NCI-H345 (cell line): ENCODE measurements at places on chromosomes 5 and 9.
A peak's percentile ranks its signal among the peaks of the same experiment; 100 is the strongest.

DNA sequence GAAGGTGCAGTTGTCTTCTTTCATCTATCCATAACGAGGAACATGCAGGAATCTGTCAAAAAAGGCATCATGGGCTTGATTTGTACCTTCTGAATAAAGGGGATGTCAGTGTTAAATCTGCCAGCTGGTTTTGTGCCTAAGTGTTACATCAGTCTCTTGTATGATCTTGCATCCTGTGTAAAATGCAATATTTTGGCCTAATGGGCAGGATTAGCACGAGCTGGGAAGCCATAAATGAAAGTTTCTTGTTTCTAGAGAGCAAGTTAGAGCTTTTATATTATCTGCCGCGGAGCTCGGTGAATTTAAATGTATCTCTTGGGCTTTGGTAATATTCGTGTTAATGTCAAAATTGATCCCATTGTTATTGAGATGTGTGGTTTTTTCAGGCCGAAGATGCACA is 526.1 kb upstream of the WWC1 start:
- DNase-seq: no peak

GRCh38 chr5:179315356-179315890 is 29.8 kb downstream of the ADAMTS2 start:
- DNase-seq: no peak

DNA sequence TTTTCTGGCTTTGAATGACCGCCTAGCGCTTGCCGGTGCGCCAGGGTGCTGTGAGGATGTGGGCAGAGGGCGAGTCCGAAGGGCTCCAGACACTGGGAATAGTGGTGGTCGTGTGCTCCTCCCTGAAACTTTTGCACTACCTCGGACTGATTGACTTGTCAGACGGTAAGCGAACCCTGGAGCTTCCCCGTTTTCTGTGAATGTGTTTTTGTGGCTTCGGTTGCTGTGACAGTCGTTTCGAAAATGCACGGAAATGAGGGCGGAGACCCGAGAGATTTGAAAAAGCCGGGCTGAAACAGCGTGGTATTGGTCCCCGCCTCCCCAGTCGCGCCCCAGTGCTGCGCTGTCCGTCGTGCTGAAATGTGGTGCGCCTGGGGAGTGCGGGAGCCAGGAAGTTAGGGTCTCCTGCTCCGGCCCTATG is 102.5 kb upstream of the GABRP start:
- no peak for DNase-seq

- peak; percentile 63 for DNase-seq
Measured at GRCh38 chr5:168578538-168579487, at the start of gene PANK3. PANK3 (minus strand) TSS chr5:168579368; CDS start chr5:168579283, 85 bp downstream.

DNA sequence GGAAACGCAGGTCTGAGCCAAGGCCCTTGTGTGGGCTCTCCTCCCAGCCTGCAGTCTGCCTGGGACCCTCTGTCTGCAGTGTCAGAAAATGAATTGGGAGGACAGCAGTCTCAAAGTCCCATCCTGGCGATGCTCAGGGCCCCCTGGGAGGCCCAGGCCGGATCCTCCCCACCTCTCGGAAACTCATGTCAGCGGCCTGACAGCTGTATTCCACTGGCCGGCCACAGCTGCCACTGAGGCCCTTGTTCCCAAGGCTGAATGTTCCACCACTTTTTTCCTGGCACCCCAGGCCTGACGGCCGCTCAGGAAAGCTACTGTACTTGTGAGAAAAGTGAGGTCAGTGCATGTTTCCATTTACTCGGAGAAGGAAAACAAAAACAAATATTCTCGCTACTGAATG is 180.0 kb downstream of the FGF18 start:
- no peak for DNase-seq

- no peak for DNase-seq
Measured at GRCh38 chr5:440401-441201, 2.4 kb upstream of the EXOC3 start.

- no peak for DNase-seq
Measured at GRCh38 chr5:607541-608428, 4.4 kb upstream of the CEP72 start.

GRCh38 chr9:106307670-106308069 is 555.3 kb upstream of the ZNF462 start:
- DNase-seq: no peak

- DNase-seq: peak; percentile 81
Measured at GRCh38 chr5:178895615-178896571, at the start of gene ZFP2. ZFP2 (plus strand) TSS chr5:178895913; CDS start chr5:178931314, 35,401 bp downstream.

- DNase-seq: no peak
Measured at GRCh38 chr5:103425686-103426454, 136.7 kb downstream of the NUDT12 start.

DNA sequence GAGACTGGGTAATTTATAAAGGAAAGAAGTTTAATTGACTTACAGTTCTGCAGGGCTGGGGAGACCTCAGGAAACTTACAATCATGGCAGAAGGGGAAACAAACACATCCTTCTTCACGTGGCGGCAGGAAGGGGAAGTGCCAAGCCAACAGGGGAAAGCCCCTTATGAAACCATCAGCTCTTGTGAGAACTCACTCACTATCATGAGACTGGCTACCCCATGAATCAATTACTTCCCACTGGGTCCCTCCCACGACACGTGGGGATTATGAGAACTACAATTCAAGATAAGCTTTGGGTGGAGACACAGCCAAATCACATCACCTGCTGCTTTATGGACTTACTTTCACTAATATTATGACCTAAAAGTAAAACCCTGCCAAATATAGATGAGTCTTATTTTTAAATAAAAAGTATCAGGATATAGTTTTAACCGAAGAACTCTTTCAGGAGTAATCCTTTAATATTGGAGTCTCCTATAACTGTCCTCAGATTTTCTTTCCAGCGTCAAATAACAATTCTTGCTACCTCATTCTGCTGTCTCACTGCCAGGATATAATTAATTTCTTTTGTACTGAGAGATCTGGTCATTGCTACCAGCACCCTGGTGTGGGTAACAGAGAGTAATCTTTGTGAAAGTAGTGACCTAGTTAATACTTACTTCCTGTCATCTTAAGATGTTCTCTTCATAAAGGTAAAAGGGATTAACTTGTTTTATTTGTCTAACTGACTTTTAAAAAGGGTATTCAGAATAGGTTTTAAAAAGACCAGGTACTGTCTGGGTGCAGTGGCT is 68.6 kb downstream of the NLN start:
- no peak for DNase-seq

DNA sequence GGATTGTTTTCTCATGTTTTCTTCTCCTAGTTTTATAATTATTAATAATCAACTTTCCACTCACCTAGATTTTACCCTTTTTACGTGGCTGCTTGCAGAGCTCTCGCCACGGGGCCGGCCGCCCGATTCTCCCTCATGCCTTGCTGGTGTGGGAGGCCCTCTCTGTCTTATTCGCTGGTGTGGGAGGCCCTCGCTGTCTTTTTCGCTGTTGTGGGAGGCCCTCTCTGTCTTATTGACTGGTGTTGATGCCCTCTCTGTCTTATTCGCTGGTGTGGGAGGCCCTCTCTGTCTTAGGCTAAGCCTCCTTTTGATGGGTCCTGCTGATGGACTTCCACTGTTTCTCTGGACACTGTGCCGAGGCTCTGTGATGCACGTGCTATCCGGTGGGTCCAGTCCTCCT is 161.3 kb upstream of the IRX2 start:
- no peak for DNase-seq

- DNase-seq: no peak
Measured at GRCh38 chr5:103908336-103909080, 345.9 kb upstream of the NUDT12 start.

DNA sequence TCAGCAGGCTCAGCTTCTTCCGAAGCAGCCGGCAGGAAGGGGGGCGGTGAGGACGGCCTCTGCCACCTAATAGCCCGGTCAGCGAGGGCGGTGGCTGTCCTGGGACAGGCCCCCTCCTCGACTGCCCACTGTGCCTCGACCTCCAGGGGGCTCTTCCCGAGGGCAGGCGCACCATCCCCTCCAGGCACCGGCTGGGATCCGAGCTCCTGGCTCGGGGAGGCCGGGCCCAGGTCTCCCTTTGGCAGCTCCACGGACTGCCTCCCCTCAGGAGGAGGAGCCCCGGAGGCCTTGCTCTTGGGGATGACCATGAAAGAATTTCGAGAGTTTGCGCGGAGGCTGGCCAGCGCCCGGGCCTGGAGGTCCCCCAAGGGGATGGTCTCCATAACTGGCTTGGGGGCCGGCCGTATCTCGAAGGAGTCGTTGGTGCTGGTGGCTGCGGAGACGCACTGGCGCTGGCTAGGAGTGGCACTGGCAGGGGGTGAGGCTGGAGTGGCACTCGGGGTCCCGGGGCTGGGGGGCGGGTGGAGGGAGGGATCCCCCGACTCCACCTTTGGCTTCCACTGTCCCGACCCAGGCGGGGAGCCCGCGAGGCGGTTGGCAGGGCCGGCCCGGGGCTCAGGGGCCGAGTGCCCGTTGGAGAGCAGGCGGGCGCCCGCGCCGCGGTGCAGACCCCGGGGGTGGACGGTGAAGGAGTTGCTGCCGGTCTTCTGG is 975 bp downstream of the TPRN start:
- no peak for DNase-seq

DNA sequence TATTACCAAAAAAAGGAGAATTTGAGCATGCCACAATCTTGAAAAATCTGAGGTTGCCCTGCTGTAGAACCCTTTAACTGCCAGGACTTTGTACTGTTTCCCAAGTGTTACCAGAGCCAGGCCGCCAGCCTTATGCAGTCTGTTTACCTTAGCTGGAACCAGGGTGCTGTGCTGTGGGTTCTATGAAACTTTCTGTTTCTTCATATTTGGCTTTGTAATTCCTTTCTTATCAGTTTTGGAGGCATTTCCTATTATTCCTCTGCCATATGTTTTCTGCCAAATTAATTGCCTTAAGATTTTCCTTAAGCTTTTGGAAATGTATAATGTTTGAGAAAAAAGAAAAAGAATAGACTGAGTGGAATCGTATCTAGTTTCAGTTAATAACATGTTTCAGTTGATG is 2.1 kb downstream of the S1PR3 start:
- no peak for DNase-seq

DNA sequence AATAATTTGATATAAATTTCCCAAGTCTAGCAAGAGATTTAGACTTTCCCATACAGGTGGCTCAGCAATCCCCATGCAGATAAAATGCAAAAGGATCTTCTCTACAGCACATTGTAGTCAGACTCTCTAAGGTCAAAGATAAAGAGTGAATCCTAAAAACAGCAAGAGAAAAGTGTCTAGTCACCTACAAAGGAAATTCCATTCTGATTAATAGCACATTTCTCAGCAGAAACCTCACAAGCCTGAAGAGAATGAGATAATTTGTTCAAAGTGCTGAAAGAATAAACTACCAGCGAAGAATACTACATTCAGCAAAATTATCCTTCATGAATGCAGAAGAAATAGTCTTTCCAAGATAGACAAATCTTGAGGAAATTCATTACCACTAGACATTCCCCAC is 493.3 kb downstream of the PRELID2 start:
- DNase-seq: no peak

DNA sequence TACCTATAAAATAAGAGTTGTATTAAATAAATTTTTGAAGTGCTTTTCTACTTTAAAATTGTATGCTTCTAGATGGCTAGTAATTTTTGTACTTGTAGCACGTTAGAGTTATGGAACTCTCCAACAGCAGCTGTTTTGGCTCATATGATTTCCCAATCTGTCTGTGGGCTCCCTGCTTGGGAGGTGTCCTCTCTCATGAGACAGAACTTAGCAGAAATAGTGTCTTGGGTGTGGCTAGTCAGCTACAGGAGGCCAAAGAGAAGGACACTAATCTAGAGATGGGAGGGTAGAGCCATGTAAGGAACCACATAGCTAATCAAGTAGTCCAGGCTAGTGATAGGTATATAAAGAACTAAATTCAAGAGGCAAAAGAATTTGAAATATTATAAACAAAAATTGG is 78.4 kb upstream of the DAB2 start:
- no peak for DNase-seq
